CD4-positive, alpha-beta T cell (primary cell): ENCODE measurements at places on chromosomes 16 and 17. TPM values are rescaled to one million over a fixed set of nuclear protein-coding genes. Genes with fewer than 3 reads are reported as not detected.

Gene LRRC46
- 0.85 TPM for total RNA-seq

Gene TNFRSF13B
- total RNA-seq: not detected

Gene SYT17
- not detected for total RNA-seq

Gene TMEM88
- total RNA-seq: 29.6 TPM

- DNase-seq: no peak
- no peak overlapping the region for H3K4me3 ChIP-seq
- H3K4me1 ChIP-seq: peaks cover 5% of the 10 kb centered on the region
- no peaks in the 10 kb centered on the region for H3K36me3 ChIP-seq
- no peak overlapping the region for H3K27ac ChIP-seq
- no peaks in the 10 kb centered on the region for H3K27me3 ChIP-seq
Measured at GRCh38 chr17:64418506-64419339, 28.1 kb upstream of the PECAM1 start.

DNA sequence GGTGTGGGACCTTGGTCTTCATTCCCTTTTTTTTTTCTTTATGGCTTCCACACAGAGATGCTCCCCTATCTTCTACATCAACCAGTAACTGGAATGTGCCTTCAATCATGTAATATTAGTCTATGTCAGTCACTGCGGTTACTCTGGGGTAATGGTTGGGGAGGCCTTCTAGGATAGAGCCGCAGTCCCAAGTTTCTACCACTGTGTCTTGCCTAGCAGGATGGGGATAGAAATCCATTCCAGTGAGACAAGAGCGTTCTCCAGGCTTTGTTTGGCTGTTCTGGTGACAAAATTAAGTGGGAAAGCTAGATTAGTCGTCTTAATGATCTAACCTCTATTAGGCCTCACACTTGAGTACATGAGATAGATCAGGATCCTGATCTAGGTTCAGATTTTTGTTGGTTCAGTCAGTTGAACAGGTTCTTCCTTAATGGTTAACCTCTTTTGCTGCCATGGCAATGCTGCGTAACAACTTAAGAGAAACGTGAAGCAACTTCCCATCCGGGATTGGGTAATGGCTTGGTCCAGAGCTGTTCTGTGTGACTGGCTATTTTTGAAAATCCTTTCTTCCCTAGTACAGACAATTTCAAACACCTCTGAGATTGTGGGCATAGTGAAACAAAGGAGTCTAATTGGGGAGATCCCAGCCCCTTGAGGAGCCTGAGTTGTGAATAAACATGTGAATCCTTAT, 8.7 kb downstream of the MSL1 start:
- H3K36me3 ChIP-seq: peaks cover 91% of the 10 kb centered on the region
- no peaks in the 10 kb centered on the region for H3K4me1 ChIP-seq
- no peaks in the 10 kb centered on the region for H3K27me3 ChIP-seq
- H3K4me3 ChIP-seq: no peak overlapping the region
- no peak overlapping the region for H3K27ac ChIP-seq
- DNase-seq: no peak

GRCh38 chr16:81238296-81239011, at the start of gene BCO1:
Gene BCO1, plus strand, starts transcription at chr16:81238689. Its CDS starts 220 bp downstream, at chr16:81238909.
- no peak within 1 kb of the TSS for H3K4me3 ChIP-seq
- H3K27ac ChIP-seq: no peak within 1 kb of the TSS
- no peaks in the 10 kb centered on the region for H3K4me1 ChIP-seq
- no peaks in the 10 kb centered on the region for H3K27me3 ChIP-seq

GRCh38 chr17:73616873-73617404, 27.3 kb downstream of the SDK2 start:
- no peak for DNase-seq
- H3K36me3 ChIP-seq: no peaks in the 10 kb centered on the region
- no peaks in the 10 kb centered on the region for H3K4me1 ChIP-seq
- H3K27me3 ChIP-seq: no peaks in the 10 kb centered on the region
- H3K27ac ChIP-seq: no peak overlapping the region

DNA sequence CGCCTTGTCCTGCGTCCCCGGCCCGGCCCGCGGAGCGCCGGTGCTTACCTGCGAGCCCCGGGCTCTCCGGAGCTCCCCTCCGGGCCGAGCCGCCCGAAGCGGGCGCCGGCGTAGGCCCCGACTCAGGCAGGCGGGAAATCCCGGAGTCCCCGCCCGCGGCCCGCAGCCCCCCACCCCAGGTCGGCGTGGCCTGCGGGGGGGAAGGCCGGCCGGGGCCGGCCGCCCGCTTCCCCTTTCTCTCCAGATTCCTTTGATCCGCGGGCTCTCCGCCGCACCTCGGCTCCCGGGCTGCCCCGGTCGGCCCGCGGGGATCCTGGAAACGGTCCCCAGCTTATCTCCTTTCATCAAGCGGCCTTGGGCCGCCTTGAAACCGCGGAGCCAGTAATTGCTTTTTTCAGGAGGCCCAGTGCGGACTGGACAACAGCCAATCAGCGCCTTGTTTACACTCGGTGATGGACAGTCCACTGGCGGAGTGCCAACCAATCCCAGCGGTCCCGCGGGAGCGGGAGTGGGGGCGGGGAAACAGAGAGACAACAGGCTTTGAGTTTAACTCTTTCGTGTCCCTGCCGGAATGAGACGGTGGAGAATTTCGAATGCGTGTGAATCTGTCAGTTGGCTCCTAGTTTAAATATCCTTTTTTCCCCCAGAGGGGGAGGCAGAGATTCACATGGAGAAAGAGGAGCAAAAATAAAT, 1.4 kb upstream of the BAHCC1 start:
- no peaks in the 10 kb centered on the region for H3K36me3 ChIP-seq
- no peak overlapping the region for H3K27ac ChIP-seq
- H3K4me1 ChIP-seq: peaks cover 62% of the 10 kb centered on the region
- H3K27me3 ChIP-seq: peaks cover 91% of the 10 kb centered on the region

GRCh38 chr17:42092939-42093338, 5.3 kb downstream of the ZNF385C start:
- H3K4me1 ChIP-seq: peaks cover 6% of the 10 kb centered on the region
- H3K4me3 ChIP-seq: no peak overlapping the region
- peaks cover 11% of the 10 kb centered on the region for H3K27me3 ChIP-seq
- no peak overlapping the region for H3K27ac ChIP-seq
- no peaks in the 10 kb centered on the region for H3K36me3 ChIP-seq
- DNase-seq: no peak

DNA sequence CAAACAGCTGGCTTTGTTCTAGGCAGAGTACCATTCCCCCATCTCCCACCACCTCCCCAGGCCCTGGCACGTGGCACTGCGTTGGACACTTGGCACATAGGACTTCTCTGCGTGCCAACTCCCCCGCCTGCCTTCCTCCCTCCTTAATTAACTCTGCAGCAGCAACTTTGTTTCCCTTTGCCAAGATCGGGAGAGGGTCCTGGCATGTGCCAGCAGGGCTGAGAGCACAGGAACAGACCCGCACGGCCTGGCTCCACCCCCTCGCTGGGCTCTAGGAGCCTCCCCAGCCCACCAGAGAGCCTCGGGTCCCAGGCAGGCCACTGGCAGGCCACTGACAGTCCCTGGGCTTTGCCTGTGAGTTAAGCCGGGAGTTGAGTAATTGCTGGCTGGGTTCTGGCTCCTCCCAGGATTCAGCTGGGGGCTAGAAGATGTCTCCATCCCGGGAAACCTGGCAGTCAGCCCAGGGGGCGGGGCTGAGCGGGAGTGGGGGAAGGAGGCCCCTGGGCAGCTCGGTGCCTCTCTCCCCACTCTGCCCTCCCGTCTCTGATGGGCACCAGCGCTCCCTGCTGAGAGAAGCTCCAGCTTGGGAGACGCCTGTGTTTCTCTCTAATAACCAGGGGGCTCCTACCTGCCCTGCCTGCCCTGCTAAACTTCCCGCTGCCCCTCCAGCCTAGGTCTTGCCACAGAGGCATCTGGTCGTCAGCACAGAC, 224.0 kb upstream of the TNRC6C start:
- DNase-seq: no peak
- H3K4me1 ChIP-seq: no peaks in the 10 kb centered on the region
- H3K27ac ChIP-seq: no peak overlapping the region
- peaks cover 4% of the 10 kb centered on the region for H3K27me3 ChIP-seq
- no peaks in the 10 kb centered on the region for H3K36me3 ChIP-seq

- H3K27ac ChIP-seq: no peak overlapping the region
- no peak overlapping the region for H3K4me3 ChIP-seq
- no peaks in the 10 kb centered on the region for H3K4me1 ChIP-seq
- no peaks in the 10 kb centered on the region for H3K27me3 ChIP-seq
Measured at GRCh38 chr17:71184716-71185115, 936.1 kb upstream of the SOX9 start.

DNA sequence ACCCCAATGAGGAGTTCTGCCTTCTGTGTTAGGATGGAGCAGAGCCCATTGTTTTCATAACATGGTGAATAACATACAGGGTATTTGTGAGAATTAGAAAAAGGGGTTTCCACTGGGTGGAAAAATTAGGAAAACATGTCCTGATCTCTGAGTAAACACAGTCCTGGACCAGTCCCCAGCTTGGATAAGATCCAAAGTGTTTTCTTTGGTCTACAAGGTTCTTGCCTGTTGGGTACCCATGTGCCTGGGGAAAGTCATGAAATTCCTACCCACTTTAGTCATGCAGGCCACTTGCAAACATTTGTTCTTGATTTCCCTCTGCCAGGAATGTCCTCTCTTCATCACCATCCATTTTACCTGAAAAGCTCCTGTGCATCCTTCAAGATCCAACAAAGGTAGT, 164.8 kb upstream of the DYNLRB2 start:
- no peaks in the 10 kb centered on the region for H3K4me1 ChIP-seq
- no peak for DNase-seq
- H3K36me3 ChIP-seq: no peaks in the 10 kb centered on the region
- no peak overlapping the region for H3K4me3 ChIP-seq
- H3K27ac ChIP-seq: no peak overlapping the region
- H3K27me3 ChIP-seq: no peaks in the 10 kb centered on the region

DNA sequence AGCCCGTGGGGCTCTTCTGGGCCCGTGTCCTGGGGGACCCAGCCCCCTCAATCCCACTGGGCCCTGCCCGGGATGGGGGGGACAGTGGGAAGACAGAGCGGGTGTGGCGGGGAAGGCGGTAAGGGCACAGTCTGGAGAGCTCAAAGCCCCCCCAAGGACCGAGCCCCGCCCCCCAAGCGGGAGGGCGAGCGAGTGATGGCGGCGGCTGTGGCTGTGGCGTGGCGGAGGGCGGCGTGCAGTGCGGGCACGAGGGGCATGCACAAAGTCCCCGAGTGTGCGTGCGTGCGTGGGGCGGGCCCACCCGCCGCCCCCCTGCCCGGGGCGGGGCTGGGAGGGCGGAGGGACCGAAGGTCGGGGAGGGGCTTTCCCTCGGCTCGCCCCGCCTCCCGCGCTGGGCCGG, 3.6 kb upstream of the WDR24 start:
- H3K4me1 ChIP-seq: peaks cover 58% of the 10 kb centered on the region
- H3K4me3 ChIP-seq: no peak overlapping the region
- H3K27ac ChIP-seq: no peak overlapping the region
- DNase-seq: no peak
- no peaks in the 10 kb centered on the region for H3K27me3 ChIP-seq

- no peak overlapping the region for H3K27ac ChIP-seq
- H3K4me1 ChIP-seq: no peaks in the 10 kb centered on the region
- H3K27me3 ChIP-seq: no peaks in the 10 kb centered on the region
- no peak for DNase-seq
- no peaks in the 10 kb centered on the region for H3K36me3 ChIP-seq
Measured at GRCh38 chr17:17029938-17030337, 12.3 kb upstream of the MPRIP start.

DNA sequence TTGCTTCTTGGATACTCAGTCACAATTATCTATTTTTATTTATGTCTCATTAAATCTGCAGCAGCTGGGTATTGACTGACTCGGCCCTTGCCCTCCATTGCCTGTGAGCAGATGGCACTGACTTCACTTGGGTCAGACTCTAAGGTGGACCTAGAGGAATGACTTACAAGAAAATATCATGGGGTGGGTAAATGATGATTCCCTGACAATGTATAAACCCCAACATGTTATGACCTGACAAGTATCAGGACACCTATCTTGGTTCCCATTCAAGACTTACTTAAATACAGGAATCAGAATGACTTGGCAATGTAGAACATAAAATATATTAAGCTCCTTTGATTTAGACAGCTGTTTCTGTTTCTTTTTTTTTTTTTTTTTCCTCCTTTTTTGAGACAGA, 953.5 kb downstream of the CDH11 start:
- H3K36me3 ChIP-seq: no peaks in the 10 kb centered on the region
- no peaks in the 10 kb centered on the region for H3K27me3 ChIP-seq
- no peak overlapping the region for H3K27ac ChIP-seq
- no peaks in the 10 kb centered on the region for H3K4me1 ChIP-seq
- H3K4me3 ChIP-seq: no peak overlapping the region

GRCh38 chr16:17265154-17265553, 205.6 kb downstream of the XYLT1 start:
- no peaks in the 10 kb centered on the region for H3K36me3 ChIP-seq
- peaks cover 12% of the 10 kb centered on the region for H3K4me1 ChIP-seq

DNA sequence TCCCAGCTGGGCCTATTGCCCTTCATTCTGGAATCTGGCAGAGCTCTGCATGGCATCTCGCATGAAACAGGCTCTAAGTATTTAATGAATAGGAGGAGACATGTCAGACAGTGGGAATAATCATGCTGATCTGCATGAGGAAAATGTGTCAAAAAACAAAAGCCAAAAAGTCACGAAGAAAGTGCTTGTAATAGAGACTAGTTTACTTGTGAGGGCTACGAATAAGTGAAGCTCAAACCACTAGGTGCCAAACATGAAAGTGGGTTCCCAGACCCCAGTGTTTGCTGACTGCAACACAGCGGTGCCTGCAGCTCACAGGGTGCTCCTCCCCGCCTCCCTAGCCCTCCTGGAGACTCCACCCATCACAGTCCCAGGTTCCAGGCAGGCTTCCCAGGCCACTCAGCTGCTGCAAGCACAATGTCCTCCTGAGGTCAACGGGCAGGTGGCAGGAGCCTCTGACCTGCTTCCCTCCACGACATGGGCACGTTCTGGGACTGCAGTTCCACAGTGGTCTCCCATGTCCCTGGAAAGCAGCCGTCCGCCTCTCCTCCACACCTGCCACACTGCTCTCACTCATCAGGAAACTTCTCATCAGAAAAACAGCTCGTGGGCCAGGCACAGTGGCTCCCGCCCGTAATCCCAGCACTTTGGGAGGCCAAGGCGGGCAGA, 96.5 kb downstream of the ANKRD11 start:
- H3K27ac ChIP-seq: no peak overlapping the region
- H3K4me1 ChIP-seq: peaks cover 49% of the 10 kb centered on the region
- no peaks in the 10 kb centered on the region for H3K27me3 ChIP-seq
- DNase-seq: no peak
- H3K36me3 ChIP-seq: peaks cover 23% of the 10 kb centered on the region

- no peaks in the 10 kb centered on the region for H3K27me3 ChIP-seq
- H3K36me3 ChIP-seq: peaks cover 24% of the 10 kb centered on the region
- no peak overlapping the region for H3K27ac ChIP-seq
- H3K4me3 ChIP-seq: no peak overlapping the region
Measured at GRCh38 chr17:65554553-65555223, 6.8 kb downstream of the AXIN2 start.

- H3K27ac ChIP-seq: no peak overlapping the region
- no peaks in the 10 kb centered on the region for H3K4me1 ChIP-seq
- H3K27me3 ChIP-seq: no peaks in the 10 kb centered on the region
Measured at GRCh38 chr17:69511250-69511649, 96.8 kb downstream of the MAP2K6 start.

DNA sequence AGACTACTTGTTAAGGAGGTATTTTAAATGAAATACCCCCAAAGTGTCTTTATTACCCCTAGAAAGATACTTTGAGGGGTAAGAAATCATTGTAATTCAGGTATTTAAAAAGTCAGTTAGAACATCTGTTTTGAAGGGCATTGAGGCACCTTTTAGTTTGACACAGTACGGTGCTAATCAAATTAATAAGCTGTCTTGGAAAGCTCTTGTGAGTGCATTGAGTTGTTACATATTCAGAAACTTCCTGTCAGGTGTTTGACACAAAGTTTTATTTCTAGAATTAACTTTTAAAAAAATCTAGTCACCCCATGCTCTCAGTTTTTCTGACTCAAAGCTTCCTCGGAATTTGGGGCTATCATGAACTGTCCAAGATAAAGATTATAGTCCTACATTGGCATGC, 4.6 kb downstream of the RBBP6 start:
- DNase-seq: no peak
- no peaks in the 10 kb centered on the region for H3K27me3 ChIP-seq
- H3K36me3 ChIP-seq: peaks cover 30% of the 10 kb centered on the region
- no peak overlapping the region for H3K27ac ChIP-seq
